Effector CD8-positive, alpha-beta T cell (primary cell): ENCODE measurements at places on chromosomes 5 and 9.

DNA sequence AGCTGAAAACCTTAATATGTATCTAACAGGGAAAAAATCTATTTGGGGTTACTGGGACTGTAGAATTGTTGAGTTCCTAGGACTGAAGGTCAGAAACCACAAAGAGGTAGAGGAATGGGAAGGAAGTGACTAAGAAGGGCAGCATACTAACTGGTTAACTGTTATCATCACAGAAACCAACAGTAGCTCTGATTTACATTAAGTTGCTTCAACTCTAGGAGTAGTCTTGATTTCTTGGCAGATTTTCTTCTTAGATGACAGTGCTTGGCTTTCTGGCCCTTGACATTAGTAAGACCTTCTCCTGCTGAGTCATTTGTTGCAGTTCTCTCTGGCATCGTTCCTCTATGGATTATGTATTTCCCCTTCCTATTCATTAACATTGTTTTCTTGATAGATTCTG is 116.1 kb upstream of the RASA1 start:
- no peak for DNase-seq

DNA sequence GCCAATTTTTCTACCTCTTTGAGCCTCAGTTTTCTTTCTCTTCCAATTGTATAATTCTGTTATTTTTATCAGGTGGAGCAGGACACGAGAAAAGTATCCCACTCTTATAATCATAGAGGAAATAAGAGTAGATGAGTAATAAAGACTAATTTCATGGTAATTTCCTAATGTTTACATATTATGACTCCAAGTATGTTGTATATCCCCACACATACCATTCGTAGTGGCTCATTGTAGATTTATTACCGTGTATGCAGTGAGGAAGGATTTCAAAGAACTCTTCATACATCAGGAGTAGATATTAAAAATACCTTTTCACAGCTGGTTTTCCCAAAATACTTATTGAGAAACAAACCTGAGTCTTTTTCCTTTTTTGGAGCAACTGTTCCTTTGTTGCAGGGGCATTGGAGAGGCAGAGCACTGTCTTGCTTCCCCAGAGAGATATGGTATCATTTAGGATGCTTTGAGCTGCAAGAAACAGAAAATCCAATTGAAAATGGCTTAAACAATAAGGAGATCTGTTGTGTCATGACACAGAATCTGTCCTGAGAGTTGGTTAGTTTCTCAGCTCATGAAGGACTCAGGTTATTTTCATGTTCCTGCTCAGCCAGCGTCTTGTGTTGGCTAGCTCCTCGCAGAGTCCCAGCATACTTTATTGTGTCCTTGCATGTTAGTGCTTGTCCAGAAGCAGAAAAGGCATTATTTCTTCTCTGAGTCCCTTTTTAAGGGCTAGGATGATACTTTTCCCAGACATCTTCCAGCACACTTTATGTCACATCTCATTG is 291.2 kb downstream of the ARHGAP26 start:
- no peak for DNase-seq

DNA sequence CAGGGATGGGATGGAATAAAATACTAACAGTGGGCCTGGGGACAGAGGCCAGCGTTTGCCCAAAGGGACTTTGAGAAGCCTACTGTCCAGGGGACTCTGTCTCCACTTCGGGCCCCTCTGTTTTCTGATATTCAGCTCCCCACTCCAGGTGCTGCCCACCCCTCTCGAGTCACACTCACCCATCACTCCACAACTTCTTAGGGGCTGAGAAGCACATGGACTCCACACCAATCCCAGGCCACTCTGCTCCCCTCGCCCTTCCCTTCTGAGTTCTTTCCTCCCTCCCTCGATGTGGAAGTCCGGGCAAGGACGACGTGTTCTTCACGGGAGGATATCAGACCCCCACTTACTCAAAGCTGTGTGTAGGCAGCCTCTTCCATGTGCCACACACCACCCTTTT is 124.5 kb downstream of the BARX1 start:
- no peak for DNase-seq

DNA sequence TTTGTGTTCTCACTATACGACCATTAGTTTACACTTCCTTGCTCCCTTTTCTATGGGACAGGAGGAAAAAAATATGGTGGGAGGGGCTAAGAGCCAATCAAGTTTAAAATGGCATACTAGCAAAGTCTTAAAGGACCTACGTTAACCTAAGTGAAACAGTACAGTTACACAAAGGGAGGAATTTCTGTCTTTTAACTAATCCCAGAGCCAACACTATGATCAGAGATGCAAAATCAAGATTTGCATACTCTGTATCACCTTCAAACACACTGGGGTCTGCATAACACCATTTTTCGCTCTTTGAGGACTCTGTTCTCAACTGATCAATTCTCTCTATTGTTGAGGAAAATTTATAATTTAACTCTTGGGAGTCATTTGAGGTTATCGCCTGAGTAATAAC is 49.8 kb downstream of the ALDH1A1 start:
- no peak for DNase-seq

DNA sequence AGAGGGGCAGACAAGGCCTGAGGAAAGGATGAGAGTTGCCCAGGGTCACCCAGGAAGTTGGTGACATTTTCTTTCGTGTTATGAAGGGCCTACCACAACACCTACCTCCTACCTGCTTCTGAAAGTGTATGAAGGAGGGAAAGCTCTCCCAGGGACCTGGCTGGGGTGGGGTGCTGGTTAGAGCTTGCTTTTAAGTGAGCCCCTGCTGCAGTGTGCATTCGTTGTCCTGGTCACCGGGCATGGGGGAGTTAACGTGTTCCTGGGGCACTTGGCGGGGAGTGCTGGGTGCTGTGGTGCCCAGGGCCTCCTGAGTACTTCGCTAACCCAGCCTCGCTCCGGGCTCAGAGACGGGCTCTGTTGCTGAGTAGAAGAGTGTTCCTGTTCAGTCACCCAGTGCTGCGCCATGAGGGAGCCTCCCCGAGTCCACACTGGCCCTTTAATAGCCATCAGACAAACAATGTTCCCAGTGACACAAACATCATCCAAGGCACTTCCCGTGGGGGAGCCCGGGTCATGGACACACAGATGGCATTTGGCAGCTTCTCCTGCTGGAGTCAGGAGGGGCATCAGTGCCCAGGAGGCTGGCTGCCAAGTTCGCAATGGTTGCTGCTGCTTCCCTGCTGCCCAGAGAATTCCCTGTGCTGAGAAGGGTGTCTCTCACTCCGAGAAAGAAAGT is 85.7 kb downstream of the AMBP start:
- DNase-seq: no peak

- no peak for DNase-seq
Observed at GRCh38 chr9:80571953-80572352, 1000.2 kb downstream of the TLE4 start.
